ENCODE measurements at places on chromosomes 12 and 14.

DNA sequence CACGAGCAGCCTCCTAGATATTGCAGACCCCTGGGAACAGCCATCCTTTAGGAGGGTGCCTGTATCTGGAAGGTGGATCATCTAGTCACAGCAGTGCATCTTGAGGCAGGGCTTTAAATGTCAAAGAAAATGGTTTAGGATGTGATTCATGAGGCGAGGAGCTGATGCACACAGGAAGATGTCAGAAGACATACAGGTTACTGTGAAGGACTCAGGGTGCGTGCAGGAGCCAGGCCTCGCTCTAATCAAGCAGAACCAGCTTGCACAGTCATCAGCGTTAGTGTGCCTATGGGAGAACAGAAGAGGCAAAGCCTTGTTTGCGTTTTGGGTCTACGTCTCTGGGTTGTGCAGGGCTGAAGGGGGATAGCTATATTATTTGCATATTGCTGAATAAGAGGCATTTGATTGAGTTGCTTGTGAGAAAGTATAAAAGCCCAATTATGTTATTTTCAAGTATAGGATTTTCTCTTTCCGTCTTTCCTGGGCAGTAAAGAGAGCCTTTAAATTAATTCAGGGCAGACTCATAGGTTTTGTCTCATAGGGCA lies 77.3 kb upstream of the RPH3A start:
- DNase-seq: no peak

- no peak for DNase-seq
Measured at GRCh38 chr12:5434647-5435560, 3.0 kb downstream of the NTF3 start.

DNA sequence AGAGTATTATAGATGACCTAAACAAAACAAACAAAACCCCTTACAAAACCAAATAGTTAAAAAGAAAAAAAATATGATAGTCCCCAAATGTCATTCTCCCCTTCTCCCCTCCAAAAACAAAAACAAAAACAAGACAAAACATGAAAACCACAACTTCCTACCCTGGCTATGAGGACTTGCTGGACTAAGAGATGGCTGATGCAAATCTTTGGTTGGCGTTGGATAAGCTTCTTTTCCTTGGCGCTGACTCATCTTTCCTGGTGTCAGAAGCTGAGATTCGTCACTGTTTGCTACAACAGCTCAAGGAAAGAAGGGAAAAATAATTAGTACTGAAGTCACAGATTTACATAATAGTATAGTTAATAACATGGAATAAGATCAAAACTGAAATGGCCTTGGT lies 102.5 kb upstream of the BBS10 start:
- no peak for DNase-seq

DNA sequence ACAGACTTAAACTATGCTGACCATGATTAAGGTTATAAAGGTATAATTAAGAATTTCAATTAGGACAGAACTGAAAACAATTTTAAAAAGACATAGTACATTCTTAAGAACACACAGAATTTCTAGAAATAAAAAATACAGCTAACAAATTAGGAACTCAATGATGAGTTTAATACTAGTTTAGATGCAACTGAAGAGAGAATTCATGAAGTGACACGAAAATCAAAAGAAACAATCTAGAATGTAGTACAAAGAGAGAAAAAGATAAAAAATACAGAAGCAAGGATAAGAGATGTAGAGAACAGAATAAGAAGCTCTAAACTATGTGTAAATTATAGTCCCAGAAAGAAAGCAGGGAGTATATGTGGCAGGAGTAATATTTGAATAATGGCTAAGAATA lies 187.8 kb upstream of the KRR1 start:
- DNase-seq: no peak

- DNase-seq: no peak
Measured at GRCh38 chr12:52552055-52552454, 890 bp downstream of the KRT71 start.

- no peak for DNase-seq
Measured at GRCh38 chr14:69713209-69713781, 53.6 kb upstream of the SRSF5 start.

DNA sequence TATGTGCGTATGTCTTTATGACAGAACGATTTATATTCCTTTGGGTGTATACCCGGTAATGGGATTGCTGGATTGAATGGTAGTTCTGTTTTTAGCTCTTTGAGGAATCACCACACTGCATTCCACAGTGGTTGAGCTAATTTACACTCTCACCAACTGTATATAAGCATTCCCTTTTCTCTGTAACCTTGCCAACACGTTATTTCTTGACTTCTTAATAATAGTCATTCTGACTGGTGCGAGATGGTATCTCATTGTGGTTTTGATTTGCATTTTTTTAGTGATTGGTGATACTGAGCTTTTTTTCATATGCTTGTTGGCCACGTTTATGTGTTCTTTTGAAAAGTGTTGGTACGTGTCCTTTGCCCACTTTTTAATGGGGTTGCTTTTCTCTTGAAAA lies 49.7 kb downstream of the FRS2 start:
- DNase-seq: no peak

DNA sequence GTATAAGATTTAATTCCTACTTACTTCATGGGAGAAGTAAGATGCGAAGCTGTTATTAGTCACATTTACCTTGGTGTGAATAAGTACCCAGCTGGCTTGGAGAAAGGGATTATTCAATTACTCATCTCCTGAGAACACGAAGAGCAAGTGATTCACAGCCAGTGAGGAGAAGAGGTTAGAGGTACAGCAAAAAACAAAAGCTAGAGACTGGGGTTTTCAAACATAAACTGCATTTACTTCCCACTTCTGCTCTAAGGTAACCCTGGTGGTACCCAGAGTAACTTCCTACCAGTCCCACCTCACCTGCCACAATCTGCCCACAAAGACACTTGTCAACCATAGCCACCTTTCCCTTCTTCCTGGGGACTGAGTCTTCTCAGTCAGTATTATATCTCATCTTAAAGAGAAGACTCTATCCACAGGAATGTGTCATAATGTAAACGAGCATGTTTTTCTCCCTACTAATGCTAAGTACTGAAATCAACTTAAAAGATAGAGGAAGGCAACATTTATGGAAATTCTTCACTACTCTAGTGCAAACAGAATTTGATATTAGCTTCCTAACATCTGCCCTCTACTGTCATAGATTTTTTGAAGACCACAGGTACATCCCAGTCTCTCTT lies 6.0 kb upstream of the IL22 start:
- no peak for DNase-seq

DNA sequence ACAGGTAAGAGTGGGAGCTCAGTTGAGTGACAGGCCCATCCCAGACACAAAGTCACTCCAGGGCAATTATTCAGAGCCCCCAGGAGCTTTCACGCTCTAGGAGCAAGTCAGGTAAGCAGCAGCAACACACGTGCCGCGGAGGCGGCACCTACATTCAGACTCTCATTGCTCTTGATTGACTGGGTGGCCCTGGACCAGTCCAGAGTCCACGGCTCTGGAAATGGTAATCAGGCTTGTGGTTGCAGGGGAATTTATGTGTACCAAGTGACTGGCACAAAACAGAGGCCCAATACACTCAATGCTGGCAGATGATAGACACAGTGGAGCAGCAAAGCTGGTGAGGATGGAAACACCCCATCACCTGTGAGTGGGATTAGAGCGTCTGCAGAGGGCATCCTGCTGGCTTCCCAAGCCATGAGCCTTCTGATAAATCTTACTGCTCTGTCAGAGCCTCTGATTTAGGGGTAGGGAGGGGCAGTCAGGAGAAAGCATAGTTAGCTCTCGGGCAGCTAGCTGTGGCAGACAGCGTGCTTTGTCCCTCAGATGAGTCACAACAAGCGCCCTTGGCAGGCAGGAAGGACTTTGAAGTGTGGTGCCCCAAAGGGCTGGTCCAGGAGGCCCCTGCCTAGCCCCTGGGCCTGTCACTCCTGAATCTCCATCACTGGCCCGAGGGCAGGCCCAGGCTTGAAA lies 344.7 kb downstream of the CACNA1C start:
- DNase-seq: no peak

DNA sequence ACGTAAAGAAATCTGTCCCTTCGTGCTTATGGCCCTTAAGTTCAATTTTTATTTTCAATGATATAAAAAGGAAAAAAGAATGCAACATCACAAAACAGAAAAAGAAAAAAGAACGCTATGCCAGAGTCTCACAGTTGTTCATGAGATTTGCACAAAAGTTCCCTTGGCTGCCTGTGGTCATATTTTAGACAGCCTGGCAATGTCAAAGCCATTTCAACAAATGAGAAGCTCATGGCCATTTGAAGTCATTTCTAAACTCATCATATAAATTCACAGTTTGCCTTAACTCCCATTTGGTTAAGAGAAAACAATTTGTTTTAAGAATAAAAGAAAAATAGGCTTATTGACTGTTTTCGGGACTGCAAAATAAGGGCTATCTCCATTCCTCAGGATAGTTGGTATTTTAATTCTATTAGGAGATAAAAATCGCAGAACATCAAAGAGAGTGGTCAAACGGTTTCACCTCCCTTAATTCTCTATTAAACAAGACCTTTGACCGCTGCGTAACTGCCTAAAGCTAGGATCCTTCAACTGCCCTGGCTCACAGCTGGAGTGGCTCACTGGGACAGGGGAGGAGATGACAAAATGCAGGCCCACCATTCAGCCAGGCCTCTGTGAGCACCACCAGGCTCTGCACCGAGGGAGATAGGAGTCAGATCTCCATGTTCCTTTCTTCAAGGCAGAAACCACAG lies 119.2 kb upstream of the DAAM1 start:
- no peak for DNase-seq

DNA sequence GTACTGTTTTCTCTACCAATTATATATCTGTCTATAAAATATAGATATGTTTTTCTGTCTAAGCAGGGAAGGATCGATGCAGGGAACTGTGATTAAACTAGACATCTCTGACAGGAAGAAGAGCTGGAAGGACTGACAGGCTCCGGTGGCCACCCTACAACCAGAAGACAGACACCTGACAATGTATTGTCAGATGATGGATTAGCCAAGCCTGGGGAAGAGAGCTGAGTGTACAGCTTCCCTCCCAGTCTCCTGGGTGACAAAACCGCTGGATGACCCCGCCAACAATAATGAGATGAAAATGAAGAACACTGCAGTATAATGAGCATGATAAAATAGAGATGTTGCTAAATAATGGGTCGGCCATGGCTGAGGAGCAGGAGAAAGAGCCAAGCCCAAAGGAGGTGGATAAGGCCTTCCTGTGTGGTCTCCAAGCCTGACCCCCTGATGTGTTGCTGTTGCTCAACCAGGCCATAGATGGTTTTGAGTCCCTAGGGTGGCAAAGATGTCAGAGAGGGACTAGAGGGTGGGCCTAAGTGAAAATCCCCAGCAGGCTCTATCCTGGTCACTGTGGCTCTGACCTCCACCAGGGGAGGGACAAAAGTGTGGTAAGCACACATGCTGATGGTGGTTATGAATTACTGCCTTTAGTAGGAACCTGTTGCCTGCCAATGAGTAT lies 28.2 kb downstream of the DHRS2 start:
- DNase-seq: no peak

GRCh38 chr12:23938422-23938821 lies 11.0 kb downstream of the SOX5 start:
- no peak for DNase-seq

DNA sequence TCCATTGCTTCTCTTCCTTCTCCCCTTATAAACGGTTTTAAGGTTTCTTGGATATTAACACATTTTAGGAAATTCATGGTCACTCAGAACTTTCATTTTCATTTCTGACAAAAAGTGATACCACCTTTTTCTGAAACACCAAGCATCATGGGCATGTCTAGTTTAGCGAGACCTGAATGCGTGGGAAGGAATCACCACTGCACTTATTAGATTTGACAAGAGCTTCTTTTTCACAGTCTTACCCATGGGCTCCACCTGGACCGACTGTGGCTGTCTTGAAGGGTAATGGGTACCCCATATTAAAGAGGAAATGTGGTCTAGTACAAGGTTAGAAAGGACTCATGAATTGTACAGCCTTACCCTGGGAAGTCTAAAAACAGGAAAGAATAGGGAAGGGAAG lies 95.4 kb downstream of the KCNK10 start:
- DNase-seq: no peak

- no peak for DNase-seq
Measured at GRCh38 chr14:105478398-105479251, 4.0 kb downstream of the CRIP2 start.

DNA sequence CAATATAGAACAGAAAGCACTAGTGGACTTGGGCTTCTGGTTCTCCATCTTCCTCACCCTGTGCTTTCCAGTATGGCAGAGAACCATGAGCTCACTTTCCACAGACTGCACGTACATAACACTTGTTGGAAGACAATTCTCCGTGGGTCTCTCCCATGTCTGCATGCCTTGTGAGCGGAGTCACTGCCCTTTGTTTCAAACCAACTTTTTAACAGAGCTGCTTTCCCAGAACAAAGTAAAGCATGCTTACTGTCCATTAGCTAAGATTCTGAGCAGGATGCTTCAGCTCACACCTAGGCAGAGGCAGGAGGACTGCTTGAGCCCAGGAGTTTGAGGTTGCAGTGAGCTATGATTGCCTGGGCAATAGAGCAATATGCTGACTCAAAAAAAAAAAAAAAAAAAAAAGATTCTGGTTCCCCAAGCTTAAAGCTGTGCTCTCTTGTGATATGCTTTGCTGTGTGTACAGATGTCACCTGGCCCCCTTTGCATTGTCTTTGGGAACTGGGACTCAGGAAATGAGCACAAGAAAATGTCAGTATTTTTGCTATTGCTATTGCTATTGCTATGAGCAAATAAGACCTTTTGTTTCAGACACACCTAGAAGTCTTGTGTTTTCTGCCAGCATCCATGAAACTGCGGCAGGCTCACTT lies 54.6 kb upstream of the PTGR2 start:
- DNase-seq: no peak

Data from naive B cell (primary cell).